MG63 (cell line): ENCODE measurements at places on chromosomes 1 and 21.
A peak's percentile ranks its signal among the peaks of the same experiment; 100 is the strongest.

DNA sequence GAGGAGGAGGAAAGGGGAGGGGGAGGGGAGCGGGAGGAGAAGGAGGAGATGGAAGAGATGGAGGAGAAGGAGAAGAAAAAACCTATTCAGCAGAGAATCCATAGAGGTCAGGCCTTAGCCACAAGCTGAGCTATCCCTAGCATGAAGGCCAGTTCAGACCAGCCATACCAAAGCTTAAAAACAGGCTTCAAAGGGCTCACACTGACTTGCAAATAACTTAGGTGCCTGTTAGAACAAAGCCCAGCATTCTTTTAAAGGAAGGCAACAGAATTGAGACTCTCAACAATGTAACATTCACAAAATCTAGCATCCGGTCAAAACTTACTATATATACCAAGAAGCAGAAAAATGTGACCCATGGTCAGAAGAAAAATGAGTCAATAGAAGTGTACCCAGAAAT lies 43.6 kb upstream of the IFFO2 start:
- no peak for DNase-seq

DNA sequence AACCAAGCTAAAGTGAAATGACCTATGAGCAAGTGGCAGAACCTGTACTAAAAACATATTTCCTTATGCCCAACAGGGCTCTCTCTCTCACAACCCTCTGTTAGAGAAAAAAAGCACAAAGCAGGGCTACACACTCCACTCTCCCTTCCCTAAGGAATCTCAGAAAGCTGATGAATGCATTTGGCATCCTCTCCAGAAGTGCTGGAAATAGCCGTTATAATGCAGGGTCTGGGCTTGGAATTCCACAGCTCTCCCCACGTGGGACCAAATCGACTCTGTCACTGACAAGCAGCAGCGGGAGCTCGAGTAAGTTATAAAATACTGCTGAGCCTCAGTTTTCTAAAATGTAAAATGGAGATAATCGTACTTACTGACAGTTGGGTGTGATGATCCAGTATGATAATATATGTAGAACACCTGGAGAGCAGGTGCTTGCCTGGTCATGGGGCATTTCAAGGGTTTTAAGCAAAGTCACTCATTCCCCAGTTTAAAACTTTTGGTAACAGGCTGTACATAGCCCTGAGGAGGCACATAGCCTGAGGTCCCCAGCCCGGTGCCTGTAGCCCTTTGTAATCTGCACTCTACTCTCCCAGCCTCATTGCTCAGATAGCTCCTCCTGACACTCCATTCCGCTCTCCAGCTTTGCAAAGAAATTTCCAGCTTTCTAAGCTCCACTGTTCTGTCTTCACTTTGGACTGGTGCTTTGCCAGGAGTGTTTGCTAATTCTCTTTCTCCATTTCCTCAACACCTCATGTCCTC lies 175.6 kb upstream of the DAB1 start:
- no peak for DNase-seq

DNA sequence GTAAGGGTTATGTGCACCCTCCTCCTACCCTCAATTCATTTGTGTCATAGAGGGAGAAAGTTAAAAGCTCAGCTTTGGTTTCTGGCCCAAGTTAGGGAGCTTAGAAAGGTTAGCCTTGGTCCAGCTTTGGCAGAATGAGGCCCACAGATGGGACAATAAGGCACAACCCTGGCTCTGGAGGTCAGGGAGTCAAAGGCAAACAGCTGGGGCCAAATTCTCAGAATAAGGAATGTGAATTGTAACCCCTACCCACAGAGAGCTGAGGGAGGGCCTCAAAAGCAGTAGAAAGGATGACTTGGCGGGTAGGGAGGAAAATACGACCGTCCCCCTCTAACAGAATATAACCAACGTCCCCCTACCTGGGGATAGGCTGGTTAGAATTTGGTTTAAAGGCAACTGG lies 9.0 kb downstream of the CERS2 start:
- DNase-seq, result no peak

GRCh38 chr1:201828217-201828819 lies 639 bp upstream of the IPO9 start:
- DNase-seq, result no peak

DNA sequence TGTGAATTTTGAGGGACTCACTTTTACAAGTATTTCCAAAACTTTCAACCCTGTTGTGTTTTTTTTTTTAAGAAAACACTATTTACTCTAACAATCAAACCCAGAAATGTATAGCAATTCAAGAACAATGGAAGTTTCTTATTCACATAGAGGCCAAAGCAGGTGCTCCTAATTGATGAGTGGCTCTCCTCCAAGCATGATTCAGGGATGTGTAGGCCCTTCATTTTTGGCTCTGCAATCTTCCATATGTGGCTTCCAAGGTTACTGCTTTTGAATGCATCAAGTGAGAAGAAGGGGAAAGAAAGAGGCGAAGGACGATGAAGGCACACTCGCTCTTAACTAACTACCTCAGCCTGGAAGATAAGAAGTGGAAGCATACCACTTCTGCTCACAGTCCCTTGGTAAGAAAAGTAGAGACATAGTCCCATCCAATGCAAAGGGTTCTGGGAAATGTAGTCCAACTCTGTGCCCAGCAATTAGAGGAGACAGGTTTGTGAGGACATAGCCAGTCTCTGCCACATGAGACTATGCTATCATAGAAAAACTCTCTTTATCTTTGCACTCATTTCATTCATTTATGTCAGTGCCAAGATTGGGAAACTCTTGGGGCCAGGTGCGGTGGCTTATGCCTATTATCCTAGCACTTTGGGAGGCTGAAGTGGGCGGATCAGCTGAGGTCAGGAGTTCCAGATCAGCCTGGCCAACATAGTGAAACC lies 46.0 kb downstream of the OPTC start:
- DNase-seq, result no peak

GRCh38 chr21:39651206-39651605 lies 38.5 kb downstream of the B3GALT5 start:
- peak; percentile 28 for DNase-seq

- peak; percentile 97 for DNase-seq
These were observed 60.5 kb downstream of the ERI3 start for GRCh38 chr1:44294588-44295007.

DNA sequence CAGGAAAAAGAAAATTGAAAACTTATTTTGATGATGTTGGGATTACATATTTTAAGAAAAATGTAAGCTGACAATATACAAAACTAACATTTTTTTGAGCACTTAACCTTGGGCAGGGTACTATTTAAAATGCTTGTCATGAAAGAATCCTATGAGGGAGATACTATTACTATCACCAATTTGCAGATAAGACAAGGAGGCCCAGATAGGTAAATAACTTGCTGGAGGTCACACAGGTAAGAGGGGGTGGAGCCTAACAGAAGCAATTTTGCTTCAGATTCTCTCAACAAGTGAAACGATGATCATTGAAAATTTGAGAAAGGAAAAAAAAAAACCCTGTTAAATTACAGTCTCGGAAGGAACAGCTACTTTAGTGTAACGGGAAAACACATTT lies 1.2 kb downstream of the GART start:
- no peak for DNase-seq

- DNase-seq, result no peak
These were observed 818 bp downstream of the FHL3 start for GRCh38 chr1:38004284-38005108.

GRCh38 chr1:8351693-8352470 lies 34.0 kb downstream of the SLC45A1 start:
- no peak for DNase-seq

GRCh38 chr21:28644762-28645161 lies 347.9 kb downstream of the LTN1 start:
- DNase-seq, result no peak

GRCh38 chr1:226633541-226634165 lies 85.1 kb downstream of the STUM start:
- no peak for DNase-seq

- no peak for DNase-seq
These were observed 17.6 kb downstream of the PBX1 start for GRCh38 chr1:164576291-164577271.

GRCh38 chr21:38236232-38236631 lies 20.6 kb upstream of the KCNJ15 start:
- no peak for DNase-seq

DNA sequence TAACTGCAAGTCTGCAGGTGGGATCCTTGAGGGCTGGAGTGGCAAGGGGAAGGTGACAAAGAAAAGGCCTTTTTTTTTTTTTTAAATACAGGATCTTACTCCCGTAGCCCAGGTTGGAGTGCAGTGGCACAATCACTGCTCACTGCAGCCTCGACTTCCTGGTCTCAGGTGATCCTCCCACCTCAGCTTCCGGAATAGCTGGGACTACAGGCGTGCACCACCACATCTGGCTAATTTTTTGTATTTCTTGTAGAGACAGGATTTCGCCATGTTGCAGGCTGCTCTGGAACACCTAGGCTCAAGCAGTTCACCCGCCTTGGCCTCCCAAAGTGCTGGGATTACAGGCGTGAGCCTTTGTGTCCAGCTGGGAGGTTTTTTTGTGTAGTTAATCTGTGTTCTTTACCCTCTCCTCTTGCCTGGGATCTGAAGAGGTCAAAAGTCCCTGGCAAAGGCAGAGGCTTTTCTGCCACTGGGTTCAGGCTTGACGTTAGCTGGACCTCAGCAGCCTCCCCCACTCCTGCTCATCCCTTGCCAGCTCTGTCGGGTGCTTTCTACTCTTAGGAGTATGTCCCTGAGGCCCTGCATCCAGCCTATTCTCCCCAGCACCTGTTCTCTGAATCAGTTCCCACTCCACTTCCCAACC lies 5.2 kb downstream of the IL6R start:
- DNase-seq, result no peak

DNA sequence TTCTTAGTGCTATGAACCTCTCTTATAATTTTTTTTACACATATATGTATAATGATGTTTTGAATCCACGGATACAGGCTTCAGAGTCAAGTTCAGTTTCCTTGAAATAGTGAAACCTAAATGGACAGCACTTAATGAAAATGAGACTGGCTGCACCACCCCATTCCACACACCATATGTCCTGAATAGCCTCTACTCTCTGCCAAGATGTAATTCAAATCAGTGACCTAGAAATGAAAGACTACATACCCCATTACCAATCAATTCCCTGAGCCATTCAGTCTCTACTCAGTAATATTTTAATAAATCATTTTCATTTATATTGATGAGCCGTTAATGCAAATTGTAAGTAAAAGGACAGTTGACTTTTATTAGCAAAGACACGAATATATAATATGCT lies 614.9 kb upstream of the TMPRSS15 start:
- no peak for DNase-seq

DNA sequence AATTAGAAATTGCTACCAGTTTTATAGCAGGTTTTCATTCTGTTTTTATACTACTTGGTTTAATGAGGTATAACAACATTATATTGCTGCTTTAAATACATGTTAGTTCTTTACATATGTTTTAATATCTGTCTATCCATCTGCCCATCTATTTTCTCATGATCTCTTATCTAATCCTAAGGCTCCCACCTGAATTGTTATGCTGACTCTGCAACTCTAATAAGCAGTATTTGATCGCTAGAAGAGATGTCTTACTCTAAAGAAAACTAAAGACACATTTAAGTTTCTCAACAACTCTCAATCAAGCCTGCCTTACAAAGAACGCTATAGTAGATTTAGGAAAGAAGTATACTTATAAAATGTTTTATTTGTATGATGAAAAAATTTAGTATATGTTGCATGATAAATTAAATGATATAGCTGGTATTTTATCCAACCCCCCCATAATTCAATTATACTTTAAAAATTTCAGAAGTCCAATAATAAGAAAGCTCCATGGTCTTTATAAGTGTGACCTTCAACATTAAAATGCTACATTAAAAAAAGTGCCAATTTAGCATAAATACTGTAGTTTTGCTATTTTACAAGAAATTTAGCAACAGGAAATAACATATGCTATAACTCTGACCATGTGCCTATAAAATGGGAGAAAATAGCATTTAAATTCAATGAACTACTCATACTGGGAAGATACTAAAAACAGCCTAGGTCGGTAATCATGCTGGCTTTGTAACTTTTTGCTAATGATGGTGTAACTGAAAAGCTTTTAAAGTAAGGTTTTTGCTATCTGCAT lies 180.3 kb downstream of the NEGR1 start:
- no peak for DNase-seq

DNA sequence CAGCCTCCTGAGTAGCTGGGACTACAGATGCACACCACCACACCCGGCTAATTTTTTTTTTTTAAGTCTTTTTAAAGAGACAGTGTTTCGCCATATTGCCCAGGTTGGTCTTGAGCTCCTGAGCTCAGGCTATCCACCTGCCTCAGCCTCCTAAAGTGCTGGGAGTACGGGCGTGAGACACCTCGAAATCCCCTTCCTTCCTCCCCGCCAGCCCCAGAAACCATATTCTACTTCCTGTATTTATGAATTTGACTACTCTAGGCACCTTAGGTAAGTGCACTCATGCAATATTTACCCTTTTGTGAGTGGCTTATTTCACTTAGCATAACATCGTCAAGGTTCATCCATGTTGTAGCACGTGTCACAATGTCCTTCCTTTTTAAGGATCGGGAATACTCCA lies 6.9 kb upstream of the LRP8 start:
- no peak for DNase-seq

- DNase-seq, result no peak
These were observed 251.0 kb downstream of the LRRIQ3 start for GRCh38 chr1:73947009-73947408.

- no peak for DNase-seq
These were observed 69.0 kb upstream of the SPAG17 start for GRCh38 chr1:118254001-118254400.

DNA sequence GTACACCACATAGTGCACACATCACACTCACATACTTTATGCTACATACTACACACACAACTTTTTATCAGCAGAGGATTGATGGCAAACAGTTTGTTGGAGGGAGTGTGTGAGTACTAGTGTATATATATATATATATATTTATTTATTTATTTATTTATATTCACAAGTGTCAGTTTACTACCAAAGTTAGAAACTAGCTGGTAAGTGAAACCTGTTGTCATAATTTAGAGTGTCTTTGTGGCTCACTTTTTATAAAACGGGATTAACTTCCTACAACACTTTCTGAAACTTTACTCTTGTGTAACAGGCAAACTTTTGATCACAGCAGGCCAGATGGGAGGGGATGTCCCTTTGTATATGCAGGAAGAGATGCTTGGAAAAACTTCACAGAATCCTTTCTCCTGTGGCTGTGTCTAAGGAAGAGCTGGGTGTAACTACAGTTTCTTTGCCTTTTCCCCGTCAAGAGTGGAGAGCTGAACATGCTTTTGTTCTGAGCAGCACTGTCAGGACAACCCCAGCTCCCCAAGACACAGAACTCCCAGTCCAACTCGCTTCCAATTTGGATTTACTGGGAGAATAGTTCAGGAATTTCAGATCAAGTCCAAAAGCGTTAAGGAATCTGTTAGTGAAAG lies 1.9 kb upstream of the SAMD13 start:
- DNase-seq, result no peak
